ENCODE measurements at places on chromosomes 1 and 21.

DNA sequence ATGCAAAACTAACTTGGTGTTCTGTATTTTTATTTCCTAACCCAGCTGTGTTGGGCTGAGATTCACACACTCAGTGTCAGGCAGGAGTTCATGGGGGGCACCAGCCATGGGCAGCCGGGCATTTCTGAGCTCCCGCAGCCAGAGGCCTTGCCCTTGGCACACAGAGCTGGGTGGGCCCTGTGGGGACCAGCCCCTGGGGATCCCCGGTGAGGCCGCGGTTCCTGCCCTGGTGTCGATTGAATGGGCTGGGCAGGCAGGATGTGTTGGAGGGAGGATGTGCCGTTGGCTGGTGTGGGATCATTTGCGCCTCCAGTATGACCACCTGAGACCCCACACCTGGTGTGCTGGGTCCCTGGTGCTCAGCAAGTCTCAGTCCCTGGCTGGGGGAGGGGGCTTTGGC, 91.0 kb downstream of the PRDM16 start:
- no peak for DNase-seq

- DNase-seq: no peak
These were observed at the start of gene AVPR1B for GRCh38 chr1:206117151-206117948. AVPR1B (minus strand) TSS chr1:206117388; CDS start chr1:206116890, 498 bp downstream.

DNA sequence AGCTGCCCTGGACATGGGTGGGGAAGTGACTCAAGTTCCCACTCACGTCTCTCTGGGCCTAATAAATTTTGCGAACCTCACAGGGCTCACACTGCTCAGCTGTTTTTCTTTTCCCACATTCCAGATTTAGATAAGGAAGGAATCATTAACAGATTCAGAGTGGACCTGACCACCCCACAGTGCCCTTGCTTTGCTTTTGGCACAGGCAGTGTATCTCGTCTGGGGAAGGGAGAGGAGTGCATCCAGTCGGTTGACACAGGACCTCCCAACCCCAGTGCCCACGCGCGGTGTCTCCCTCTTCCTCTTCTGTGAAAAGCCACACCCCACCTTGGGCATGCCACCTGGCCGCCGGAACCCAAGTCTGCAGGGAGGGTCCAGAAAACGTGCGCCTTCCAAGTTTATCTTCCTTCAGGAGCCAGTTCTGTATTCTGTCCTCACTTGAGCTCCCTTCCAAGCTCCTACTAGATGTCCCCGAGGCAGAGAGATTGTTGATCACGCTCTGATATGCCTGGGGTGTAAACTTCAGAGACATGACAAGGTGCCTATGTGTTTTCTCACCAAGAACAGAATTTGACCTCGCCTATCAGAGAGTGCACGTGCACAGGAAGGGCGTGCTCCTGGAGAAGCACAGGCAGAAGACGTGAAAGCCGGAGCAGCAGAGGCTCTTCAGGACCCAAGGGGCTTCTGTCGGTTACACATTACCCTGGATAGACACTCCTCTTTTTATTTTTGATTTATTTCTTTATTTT, 9.5 kb upstream of the SLC2A5 start:
- no peak for DNase-seq

DNA sequence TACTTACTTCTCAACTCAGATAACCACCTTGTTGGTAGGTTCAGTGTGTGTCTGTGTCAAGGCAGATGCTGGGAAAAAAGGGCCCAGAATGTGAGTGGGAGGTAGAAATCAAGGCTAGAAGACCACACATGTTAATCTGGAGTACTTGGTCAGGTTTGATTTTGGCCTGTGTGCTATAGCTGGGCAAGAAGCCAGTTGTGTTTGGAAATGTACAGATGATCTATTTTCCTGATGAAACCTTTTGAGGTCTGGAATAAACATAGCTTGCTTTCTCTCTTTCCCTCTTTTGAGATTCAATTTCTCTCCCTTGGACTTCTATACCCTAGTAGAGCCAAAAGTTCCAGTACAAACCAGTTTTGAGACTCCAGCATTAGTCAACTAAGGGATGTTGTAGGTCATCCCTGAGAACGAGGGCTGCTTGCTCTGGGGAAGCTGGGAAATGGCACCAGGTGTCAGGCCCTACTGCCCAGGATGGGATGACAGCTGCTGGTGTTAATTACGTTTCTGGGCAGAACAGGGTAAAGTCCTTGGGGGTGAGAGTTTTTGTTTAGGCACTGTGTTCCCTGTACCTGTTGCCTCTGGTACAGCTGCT, 15.8 kb downstream of the MAPKAPK2 start:
- DNase-seq: no peak

- no peak for DNase-seq
These were observed 39.9 kb downstream of the LRRN2 start for GRCh38 chr1:204645666-204646065.

DNA sequence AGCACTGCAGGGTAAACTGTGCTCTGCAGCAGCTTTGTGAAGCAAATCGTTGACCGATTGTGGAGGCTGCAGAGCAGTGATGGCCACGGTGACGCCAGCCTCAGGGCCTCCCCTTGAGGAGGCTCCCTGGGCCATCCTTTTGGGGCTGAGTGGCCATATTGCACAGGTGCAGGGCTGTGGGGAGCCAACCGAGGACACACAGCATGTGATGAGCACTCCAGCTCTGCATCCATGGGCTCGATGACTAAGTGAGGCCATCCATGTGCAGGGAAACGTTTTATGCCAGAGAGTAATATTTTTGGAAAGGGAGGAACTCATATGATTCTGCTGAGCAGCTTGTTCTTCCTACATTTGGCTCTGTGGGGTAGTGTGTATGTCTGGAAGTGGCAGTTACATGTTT, 24.6 kb downstream of the KCNK1 start:
- DNase-seq: no peak

GRCh38 chr1:225709101-225709500, 56.2 kb upstream of the ENAH start:
- no peak for DNase-seq

GRCh38 chr1:19010995-19011844, 54.7 kb upstream of the IFFO2 start:
- peak; percentile 87 for DNase-seq

GRCh38 chr1:238018214-238018613, 127.5 kb upstream of the ZP4 start:
- no peak for DNase-seq

GRCh38 chr1:33418811-33419210, 12.1 kb downstream of the PHC2 start:
- no peak for DNase-seq

- DNase-seq: no peak
These were observed 5.6 kb upstream of the GPR25 start for GRCh38 chr1:200867018-200867811.

DNA sequence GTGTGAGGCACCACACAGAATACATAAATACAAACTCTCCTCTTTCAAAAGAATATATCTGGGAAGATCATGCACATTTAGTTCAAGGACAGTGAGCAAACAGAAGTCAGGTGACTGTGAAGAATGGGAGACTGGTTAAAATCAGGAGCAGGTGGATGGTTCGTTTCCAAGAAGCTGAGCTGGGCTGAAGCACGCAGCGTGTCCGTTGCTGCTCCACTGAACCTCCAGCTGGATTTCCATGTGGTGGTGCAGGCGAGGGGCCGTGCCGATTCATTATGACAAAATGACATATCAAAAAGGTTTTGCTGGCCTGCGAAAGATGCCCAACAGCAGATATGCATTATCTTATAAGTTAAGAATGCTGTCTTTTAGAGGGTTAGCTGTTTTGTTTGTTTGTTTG, 66.0 kb downstream of the OLIG1 start:
- no peak for DNase-seq

- no peak for DNase-seq
These were observed 26.5 kb upstream of the LRRC8C start for GRCh38 chr1:89606227-89606980.

DNA sequence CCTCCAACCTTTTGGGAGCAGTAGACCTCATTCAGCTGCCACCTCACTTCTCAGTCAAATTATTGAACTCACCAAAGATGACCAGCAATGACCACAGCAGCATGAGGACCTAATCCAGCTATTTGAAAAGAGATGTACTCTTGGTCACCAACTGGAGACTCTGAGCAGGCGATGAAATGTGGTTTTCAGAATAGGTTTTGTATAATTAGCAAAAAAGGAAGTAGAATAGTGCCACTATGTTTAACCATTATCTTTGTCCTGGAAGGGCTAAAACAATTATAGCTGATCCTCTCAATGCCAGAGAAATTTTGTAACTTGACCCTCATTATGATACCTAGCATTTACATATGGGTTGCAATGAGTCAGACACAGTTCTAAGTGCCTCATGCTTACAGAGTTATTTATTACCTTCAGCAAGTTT, at the start of gene FCRL2:
TSS of gene FCRL2 (minus strand) at position 162 of the 421 bp plus-strand sequence. CDS start at position 103, 59 bp downstream.
- no peak for DNase-seq

DNA sequence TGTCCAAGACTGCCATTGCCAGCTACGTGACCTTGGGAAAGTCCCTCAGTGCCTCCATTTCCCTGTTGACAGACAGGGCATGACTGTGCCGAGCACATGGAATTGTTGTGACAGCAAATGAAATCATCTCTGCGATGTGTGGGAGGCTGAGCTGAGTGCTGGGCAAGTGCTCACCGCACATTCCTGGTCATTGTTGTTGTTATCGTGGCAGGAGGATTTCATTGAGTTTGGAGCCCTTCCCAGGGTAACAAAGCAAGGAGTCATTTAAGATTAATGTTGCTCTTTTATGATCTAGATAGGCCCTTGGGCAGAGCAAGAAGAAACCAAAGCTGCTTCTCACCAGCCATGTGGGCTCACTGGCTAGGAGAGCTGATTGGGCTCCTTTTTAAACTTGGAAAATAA, 39.6 kb upstream of the ITPKB start:
- DNase-seq: no peak

GRCh38 chr1:19812875-19813642, 2.0 kb downstream of the RNF186 start:
- no peak for DNase-seq

- DNase-seq: no peak
These were observed 65.9 kb downstream of the GRIK1 start for GRCh38 chr21:29873908-29874307.

GRCh38 chr1:224185208-224185607, 2.2 kb downstream of the DEGS1 start:
- DNase-seq: no peak

- DNase-seq: no peak
These were observed 1.7 kb upstream of the OPTC start for GRCh38 chr1:203492082-203492747.

Measured in SW 1271 (cell line).